ENCODE measurements at places on chromosomes 16 and 17.

DNA sequence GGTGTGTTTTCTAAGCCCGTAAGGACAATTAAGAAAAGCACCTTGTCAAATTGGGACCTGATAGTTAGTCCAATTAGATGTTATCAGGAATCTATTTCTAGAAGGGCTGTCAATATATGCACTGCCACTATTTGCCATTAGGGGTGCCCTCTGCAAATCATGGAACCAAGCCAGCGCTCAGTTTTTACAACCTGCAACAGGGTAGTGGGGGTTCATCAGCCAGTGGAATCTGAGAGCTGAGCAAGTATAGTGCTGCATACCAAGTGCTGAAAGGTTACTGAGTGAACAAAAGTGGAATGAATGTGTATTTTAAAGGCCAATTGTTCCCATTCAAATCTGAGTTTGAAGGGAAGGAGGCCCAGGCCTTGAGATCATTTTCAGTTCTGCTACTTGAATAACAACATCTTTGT is 10.4 kb downstream of the PRR11 start:
- H3K4me3 ChIP-seq = no peak overlapping the region
- no peaks in the 10 kb centered on the region for H3K4me1 ChIP-seq
- H3K36me3 ChIP-seq = no peaks in the 10 kb centered on the region
- no peaks in the 10 kb centered on the region for H3K27me3 ChIP-seq
- H3K27ac ChIP-seq = no peak overlapping the region

- no peak overlapping the region for H3K4me3 ChIP-seq
- no peak overlapping the region for H3K27ac ChIP-seq
- no peaks in the 10 kb centered on the region for H3K27me3 ChIP-seq
- no peaks in the 10 kb centered on the region for H3K4me1 ChIP-seq
These were observed 2.0 kb downstream of the SLC13A5 start for GRCh38 chr17:6711081-6711674.

DNA sequence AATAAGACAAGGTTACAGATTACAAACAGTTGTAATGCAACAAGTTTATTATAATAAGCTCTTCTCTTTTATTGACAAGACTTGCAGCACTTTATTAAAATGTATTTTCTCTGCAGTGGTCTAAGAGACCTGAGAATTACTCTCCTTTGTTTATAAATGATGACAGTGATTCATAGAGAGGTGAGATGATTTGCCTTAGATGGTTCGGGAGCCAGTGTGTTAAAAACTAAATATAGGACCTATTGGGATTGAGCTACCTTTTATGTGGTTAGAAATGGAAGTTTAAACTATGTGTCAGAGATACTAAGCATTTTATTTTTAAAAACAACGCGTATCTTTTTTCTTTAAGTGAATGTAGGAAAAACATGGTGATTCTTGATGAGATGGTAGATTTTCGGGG is 2.9 kb upstream of the KRTAP3-3 start:
- H3K27ac ChIP-seq = no peak overlapping the region
- H3K4me3 ChIP-seq = no peak overlapping the region
- H3K27me3 ChIP-seq = no peaks in the 10 kb centered on the region
- H3K36me3 ChIP-seq = no peaks in the 10 kb centered on the region
- no peaks in the 10 kb centered on the region for H3K4me1 ChIP-seq
- DNase-seq = no peak

GRCh38 chr16:50068550-50068949 is 2.8 kb downstream of the HEATR3 start:
- H3K27ac ChIP-seq = no peak overlapping the region
- H3K36me3 ChIP-seq = peaks cover 2% of the 10 kb centered on the region
- peaks cover 4% of the 10 kb centered on the region for H3K4me1 ChIP-seq
- no peak overlapping the region for H3K4me3 ChIP-seq

- DNase-seq = no peak
- no peak overlapping the region for H3K27ac ChIP-seq
- no peak overlapping the region for H3K4me3 ChIP-seq
- H3K4me1 ChIP-seq = no peaks in the 10 kb centered on the region
- H3K36me3 ChIP-seq = no peaks in the 10 kb centered on the region
- H3K27me3 ChIP-seq = no peaks in the 10 kb centered on the region
These were observed 134.6 kb downstream of the CLEC16A start for GRCh38 chr16:11078812-11079459.

DNA sequence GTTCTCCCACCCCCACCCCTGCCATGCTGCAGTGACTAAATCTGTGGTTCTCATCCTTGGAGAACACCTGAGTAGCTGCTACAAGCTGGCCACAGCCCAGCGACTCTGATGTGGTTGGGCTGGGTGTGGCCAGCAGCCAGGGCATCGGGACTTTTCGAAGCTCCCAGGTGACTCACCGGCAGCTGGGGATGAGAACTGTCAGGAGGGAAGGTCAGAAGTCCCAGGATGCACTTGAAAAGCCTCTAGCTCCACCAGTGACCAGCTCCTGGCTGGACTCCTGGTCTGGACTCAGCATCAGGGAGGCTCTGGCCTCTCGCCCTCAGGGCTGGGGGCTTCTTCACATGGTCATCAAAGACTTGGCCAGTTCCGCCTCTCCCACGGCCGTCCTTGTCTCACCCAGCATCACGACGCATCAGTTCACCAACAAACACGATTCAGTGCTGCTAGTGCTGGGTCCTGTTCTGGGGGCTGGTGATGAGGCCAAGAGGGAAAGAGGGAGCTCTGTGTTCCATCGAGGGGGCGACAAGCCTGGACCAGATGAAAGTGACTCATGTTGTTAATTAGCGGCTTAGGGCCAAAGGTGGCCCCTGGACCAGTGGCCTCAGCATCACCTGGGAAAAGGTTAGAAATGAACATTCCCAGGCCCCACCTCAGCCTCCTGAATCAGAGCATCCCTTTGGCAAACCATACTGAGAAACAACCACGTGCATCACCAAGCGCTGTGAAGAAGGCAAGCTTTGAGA is 3.9 kb upstream of the C17orf99 start:
- H3K27me3 ChIP-seq = no peaks in the 10 kb centered on the region
- no peaks in the 10 kb centered on the region for H3K4me1 ChIP-seq
- DNase-seq = peak; percentile 61
- no peaks in the 10 kb centered on the region for H3K36me3 ChIP-seq

DNA sequence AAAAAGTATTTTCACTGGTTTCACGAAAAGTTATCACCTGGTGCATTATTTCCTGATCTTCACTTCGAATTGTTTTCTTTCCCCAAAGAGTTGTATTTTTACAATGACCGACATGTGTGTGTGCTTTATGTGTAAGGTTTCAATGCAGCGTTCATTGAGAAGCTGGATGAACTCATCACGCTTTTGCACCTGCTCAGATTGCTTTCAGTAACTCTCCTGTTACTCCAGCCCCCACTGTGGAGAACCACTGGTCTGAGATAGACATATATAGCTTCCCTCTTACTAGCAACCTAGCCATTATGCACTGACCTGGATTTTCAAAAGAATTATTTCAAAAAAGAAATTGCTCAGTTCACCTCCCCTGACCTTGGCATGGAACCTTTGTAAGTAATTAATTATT is 178.3 kb upstream of the CHMP6 start:
- no peak overlapping the region for H3K4me3 ChIP-seq
- H3K27ac ChIP-seq = no peak overlapping the region
- DNase-seq = no peak
- no peaks in the 10 kb centered on the region for H3K36me3 ChIP-seq

GRCh38 chr17:67474081-67474661 is 97.1 kb downstream of the PITPNC1 start:
- peaks cover 2% of the 10 kb centered on the region for H3K4me1 ChIP-seq
- H3K36me3 ChIP-seq = no peaks in the 10 kb centered on the region
- no peak overlapping the region for H3K4me3 ChIP-seq
- H3K27me3 ChIP-seq = no peaks in the 10 kb centered on the region
- DNase-seq = peak; percentile 68

DNA sequence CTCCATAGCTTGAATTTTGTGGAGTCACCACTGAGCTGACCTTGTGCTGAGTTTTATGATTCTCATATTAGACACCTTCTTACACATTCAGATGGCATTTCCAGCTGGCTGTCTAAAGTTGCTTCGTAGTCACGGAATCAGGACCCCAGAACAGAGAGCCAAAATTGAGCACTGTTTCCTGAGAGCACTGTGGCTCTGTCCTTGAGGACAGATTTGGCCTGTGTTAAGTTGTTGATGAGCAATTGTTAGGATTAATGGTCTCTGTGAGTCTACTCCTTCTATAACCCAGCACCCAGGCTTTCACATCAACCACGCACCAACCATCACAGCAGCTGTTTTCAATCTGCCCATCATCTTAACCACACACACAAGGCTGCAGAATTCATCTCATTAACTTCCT is 277.5 kb upstream of the HSBP1 start:
- no peak for DNase-seq
- H3K4me1 ChIP-seq = no peaks in the 10 kb centered on the region
- H3K36me3 ChIP-seq = no peaks in the 10 kb centered on the region
- H3K27ac ChIP-seq = no peak overlapping the region
- H3K27me3 ChIP-seq = no peaks in the 10 kb centered on the region
- no peak overlapping the region for H3K4me3 ChIP-seq

DNA sequence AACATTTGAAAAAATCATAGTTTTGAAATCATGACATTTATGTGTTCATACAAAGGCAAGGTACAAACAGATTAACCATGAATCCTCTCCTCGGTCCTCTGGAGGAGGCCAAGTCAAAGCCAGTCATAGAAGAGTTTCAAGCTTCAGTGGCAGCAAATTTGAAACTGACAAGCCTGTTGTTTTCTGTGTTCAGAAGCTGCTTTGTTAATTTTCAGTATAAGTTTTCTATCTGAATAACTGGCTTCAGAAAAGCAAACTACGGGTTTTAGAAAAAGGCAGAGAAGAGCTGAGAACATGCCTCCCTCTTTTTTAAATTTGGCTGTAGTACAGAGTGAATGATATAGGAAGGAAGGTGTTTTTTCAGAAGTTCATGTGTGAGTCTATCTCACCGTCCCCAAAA is 79.6 kb upstream of the CLEC18B start:
- H3K27ac ChIP-seq = no peak overlapping the region
- H3K27me3 ChIP-seq = no peaks in the 10 kb centered on the region
- peaks cover 1% of the 10 kb centered on the region for H3K36me3 ChIP-seq
- DNase-seq = no peak
- no peaks in the 10 kb centered on the region for H3K4me1 ChIP-seq

DNA sequence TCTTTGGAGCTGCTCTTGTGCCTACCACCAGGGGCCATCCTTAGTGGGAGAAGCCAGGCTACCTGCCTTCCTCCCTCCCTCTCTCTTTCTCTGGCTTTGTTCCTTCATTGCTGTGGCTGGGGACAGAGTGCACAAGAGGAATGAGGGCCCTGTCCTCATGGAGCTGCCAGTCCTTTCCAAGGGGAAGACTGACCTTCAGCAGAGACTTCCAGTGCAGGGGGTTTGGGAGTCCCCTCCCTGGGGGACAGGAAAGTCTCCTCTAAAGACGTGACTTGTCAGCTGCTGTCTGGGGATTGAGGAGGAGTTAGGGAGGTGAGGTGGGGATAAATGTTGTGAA is 108.1 kb downstream of the CMIP start:
- H3K27me3 ChIP-seq = no peaks in the 10 kb centered on the region
- DNase-seq = no peak
- H3K27ac ChIP-seq = no peak overlapping the region
- no peaks in the 10 kb centered on the region for H3K36me3 ChIP-seq
- peaks cover 2% of the 10 kb centered on the region for H3K4me1 ChIP-seq

DNA sequence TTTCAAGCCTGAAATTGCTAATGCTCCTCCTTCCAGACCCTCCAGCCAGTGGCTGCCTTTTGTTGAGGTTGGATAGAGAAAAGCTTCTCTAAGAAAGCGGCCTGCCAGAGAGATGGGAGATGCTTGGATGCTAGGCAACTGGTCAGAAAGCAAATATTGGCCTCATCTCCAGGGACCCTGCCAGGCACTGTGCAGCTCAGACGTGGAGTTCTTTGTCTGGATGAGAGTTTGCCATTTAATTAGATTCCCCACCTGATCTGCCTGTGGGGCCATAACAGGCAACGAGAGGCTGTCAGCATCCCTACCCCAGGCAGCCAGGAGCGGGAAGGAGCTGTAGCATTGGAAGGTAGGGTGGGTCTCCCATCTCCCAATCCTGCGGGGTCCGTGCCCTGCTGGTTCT is 52.7 kb downstream of the ASIC2 start:
- H3K4me3 ChIP-seq = no peak overlapping the region
- no peak overlapping the region for H3K27ac ChIP-seq
- H3K27me3 ChIP-seq = no peaks in the 10 kb centered on the region
- H3K4me1 ChIP-seq = no peaks in the 10 kb centered on the region

- H3K4me1 ChIP-seq = no peaks in the 10 kb centered on the region
- H3K27ac ChIP-seq = no peak overlapping the region
- peaks cover 11% of the 10 kb centered on the region for H3K36me3 ChIP-seq
- no peaks in the 10 kb centered on the region for H3K27me3 ChIP-seq
These were observed 86.1 kb downstream of the ZNF778 start for GRCh38 chr16:89303617-89304016.

GRCh38 chr16:60304720-60305119 is 1570.6 kb upstream of the GOT2 start:
- DNase-seq = no peak
- no peak overlapping the region for H3K4me3 ChIP-seq
- no peaks in the 10 kb centered on the region for H3K36me3 ChIP-seq
- no peak overlapping the region for H3K27ac ChIP-seq

GRCh38 chr16:59339871-59340270 is 605.8 kb upstream of the GOT2 start:
- no peak overlapping the region for H3K27ac ChIP-seq
- H3K36me3 ChIP-seq = no peaks in the 10 kb centered on the region
- peak; percentile 72 for DNase-seq

GRCh38 chr16:5056352-5056751 is 9.4 kb downstream of the C16orf89 start:
- H3K4me3 ChIP-seq = no peak overlapping the region
- H3K27ac ChIP-seq = no peak overlapping the region
- peak; percentile 81 for DNase-seq
- H3K27me3 ChIP-seq = no peaks in the 10 kb centered on the region
- peaks cover 3% of the 10 kb centered on the region for H3K4me1 ChIP-seq
- H3K36me3 ChIP-seq = no peaks in the 10 kb centered on the region

DNA sequence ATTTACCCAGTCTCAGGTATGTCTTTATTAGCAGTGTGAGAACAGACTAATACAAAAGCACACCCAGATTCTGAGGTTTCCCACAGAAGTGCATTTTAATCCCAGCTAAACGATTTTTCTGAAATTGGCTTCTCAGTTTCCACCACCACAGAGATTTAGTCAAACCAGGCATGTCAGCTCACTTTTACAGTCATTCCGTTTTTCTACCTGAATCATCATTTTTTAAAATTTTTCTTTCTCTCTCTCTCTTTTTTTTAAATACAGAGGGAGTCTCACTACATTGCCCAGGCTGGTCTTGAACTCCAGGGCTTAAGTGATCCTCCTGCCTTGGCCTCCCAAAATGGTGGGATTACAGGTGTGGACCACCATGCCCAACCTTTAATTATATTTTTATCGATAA is 389.1 kb downstream of the HAPSTR1 start:
- no peaks in the 10 kb centered on the region for H3K27me3 ChIP-seq
- H3K36me3 ChIP-seq = no peaks in the 10 kb centered on the region
- H3K27ac ChIP-seq = no peak overlapping the region
- no peak for DNase-seq
- no peak overlapping the region for H3K4me3 ChIP-seq
- no peaks in the 10 kb centered on the region for H3K4me1 ChIP-seq

GRCh38 chr17:69523244-69523861 is 108.9 kb downstream of the MAP2K6 start:
- DNase-seq = peak; percentile 79
- H3K27ac ChIP-seq = no peak overlapping the region
- no peaks in the 10 kb centered on the region for H3K4me1 ChIP-seq
- H3K36me3 ChIP-seq = no peaks in the 10 kb centered on the region
- H3K4me3 ChIP-seq = no peak overlapping the region
- no peaks in the 10 kb centered on the region for H3K27me3 ChIP-seq
